ENCODE measurements at places on chromosomes 7 and 10.

- DNase-seq = no peak
Observed at GRCh38 chr7:95099106-95099505, 191.7 kb downstream of the PPP1R9A start.

DNA sequence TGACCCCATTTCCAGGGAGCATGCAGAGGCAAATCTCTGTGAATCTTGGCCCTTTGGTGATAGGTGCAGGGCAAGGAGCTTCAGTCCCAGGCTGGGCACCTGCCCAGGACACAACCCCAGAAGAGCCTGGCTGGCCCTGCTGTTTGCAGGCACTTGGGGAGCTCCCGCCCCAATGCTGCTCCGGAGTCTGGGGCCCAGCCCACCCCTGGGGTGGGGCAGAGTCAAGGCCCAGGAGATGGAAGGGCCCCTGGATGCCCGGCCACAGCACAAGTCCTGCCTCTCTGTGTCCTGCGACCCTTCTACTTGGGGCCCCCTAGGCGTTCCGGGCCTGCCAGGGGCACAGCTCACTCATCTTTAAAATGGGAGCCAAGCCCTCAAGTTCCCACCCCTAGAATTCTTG is 24.7 kb downstream of the PDGFA start:
- no peak for DNase-seq

DNA sequence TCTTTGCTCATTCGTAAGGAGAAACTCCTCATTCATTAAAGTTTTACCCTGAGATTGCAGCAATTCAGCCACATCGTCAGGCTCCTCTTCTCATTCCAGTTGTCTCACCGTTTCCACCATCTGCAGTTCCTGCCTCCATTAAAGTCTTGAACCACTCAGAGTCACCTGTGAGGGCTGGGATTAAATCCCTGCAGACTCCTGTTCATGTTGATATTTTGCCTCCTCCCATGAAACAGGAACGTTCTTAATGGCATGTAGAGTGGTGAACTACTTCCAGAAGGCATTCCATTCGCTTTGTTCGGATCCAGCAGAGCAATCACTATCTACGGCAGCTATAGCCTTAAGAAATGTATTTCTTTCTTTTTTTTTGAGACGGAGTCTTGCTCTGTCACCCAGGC is 96.5 kb upstream of the FAM20C start:
- no peak for DNase-seq

DNA sequence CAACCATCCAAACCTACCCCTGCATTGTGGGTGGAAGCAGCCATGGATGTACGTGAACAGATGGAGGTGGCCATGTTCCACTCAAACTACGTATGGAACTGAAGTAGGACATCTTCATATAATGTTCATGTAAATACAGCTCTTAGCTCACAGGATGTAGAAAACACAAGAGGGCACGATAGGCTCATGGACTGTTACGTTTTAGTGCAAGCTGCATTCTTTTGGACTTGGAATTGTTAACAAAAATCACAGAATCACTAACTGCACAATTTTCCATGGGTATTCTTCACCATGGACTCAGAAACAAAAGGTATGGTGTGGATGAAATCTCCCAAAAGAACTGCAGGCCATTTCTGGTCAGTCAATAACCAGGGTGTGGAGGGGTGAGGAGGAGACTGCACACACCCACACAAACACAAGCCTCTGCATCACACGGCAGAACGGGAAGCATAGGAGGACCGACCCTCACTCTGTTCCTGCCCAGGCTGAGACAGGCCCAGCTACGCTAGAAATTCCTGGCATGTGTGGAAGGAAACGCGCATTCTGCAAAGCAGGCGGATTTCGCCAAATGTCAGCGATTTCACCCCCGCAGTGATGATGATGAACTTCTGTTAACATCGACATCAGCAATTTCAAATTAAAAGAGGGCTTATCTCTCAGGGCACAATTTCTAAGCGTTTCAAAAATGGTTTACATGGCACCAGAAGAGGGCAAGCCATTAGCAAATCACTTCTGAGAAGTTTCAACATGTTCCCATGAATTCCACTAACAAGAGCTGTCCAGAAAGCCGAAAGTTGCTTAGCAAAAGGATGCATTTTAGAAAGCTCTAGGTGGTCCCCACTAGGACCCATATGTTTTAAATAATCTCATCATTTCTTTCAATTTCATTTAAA is 149.0 kb downstream of the TNS3 start:
- DNase-seq = no peak

GRCh38 chr7:132311733-132312132 is 264.5 kb downstream of the PLXNA4 start:
- DNase-seq = no peak

DNA sequence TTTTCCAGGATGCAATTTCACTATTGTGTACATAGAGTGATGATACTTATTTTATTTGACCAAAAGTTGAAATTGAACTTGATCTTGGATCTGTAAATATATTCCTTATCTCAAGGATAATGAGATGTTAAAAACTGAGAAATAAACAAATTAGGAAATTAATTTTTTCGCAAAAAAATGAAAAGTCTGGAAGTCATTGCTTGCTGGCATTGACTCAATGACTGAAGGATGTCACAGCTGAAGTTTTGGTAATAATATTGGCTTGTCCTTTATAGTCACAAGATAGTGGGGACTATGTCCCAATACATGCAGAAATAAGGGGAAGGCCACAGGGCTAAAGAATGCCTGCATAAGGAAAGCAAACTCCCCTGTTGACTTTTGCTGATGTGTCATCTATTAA is 92.8 kb downstream of the FOXP2 start:
- DNase-seq = no peak

DNA sequence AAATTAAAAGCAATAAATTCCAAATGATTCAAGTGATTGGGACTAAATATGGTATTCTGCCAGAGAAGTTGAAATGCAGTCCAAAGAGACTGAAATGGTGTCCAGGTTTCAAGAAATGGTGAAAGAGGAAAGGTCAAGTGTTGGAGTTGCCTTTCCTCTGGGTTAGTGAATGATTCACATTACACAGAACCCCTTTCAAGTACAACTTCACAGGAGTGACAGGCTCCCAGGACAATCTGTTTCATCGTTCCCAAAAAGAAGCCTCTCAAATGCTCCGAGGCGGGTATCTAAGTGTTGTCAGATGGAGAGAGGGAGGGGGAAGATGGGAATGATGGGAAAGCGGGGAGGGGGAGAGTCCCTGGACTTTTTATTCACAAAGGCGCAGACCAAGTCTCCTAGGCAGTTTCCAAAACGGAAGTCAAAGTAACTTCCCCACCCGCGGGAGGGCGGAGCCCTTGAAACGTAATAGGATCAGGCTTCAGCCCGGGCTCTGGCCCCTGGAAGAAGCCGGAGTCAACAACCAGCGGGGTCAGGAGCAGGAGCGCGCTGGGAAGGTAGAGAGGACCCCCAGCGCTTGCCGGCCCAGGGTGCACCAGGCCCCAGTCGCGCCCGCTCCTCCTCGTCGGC is 754 bp downstream of the SLC25A13 start:
- peak; percentile 53 for DNase-seq

- DNase-seq = no peak
Observed at GRCh38 chr10:129568583-129569344, 101.7 kb downstream of the MGMT start.

- DNase-seq = no peak
Observed at GRCh38 chr7:26093023-26093422, 59.0 kb upstream of the NFE2L3 start.

GRCh38 chr10:31756101-31756728 is 172.4 kb downstream of the ARHGAP12 start:
- no peak for DNase-seq

DNA sequence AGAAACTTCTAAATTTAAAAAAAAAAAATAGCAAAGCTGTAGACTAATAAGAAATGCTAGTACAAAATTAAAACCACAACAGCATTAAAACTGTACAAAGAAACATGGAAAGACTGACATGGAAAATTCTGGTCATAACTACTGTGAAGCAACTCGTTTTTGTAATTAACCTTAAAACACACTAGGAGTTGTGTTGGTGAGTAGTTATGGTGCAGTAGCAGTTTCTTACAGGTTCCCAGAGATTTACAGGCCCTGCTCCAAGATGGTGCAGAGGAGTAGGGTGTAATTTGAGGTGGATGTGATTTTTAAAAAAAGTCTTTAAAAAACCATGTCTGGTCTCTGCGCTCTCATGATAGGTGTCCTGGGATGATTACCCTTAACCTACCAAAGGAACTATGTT is 31.0 kb downstream of the TNKS2 start:
- no peak for DNase-seq

DNA sequence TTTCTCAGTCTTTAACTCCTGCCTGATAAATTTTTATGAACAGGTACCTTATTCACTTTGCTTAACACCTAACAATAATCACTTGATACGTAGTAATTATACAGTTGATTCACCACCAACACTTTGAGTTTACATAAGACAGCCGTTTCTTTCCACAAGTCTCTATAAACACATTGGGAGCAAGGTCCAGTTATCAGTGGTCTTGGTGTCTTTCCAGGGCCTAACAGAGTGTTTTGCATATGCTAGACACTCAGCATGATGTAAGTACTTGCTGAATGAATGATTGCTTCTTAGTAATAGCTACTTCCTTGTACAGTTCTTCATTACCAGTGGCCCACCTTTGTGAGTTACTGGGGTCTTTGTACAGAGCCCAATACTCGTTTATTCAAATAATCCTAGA is 6.4 kb downstream of the CLDN12 start:
- DNase-seq = no peak

GRCh38 chr10:1367938-1368841 is 312.0 kb downstream of the WDR37 start:
- DNase-seq = no peak

DNA sequence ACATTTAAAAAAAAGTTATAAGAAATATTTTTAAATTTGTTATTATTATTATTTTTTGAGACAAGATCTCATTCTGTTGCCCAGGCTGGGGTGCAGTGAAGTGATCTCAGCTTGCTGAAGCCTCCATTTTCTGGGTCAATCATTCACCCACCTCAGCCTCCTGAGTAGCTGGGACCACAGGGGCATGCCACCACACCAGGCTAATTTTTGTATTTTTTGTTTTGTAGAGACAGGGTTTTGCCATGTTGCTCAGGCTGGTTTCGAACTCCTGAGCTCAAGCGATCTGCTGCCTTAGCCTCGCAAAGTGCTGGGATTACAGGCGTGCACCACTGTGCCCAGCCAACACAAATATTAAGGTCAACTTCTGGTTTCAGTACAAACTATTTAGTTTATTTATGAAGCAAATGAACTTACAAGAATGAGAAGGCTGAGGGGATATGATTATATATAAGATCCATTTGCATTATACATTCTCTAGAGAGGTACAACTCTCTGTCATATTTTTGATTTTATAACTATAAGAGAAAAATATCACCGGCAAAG is 45.9 kb upstream of the FAM133B start:
- DNase-seq = no peak

DNA sequence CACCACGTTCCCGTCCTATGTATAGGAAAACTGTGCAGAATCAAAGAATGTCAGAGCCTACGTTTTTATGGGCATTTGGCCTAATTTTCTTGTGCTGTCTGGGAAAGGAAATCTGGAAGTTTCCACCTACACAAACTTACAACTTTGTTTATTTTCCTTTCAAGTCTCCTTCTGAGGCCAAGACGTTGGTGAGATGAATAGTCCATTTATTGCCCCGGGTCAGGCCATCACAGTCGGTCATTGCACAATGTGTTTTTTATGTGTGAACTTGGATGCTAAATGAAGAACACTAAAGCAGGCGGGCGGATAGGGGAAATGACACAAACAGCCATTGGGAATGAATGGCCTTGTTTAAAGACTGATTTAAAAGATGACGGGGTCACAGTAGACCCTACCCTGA is 38.6 kb downstream of the TRIL start:
- no peak for DNase-seq

DNA sequence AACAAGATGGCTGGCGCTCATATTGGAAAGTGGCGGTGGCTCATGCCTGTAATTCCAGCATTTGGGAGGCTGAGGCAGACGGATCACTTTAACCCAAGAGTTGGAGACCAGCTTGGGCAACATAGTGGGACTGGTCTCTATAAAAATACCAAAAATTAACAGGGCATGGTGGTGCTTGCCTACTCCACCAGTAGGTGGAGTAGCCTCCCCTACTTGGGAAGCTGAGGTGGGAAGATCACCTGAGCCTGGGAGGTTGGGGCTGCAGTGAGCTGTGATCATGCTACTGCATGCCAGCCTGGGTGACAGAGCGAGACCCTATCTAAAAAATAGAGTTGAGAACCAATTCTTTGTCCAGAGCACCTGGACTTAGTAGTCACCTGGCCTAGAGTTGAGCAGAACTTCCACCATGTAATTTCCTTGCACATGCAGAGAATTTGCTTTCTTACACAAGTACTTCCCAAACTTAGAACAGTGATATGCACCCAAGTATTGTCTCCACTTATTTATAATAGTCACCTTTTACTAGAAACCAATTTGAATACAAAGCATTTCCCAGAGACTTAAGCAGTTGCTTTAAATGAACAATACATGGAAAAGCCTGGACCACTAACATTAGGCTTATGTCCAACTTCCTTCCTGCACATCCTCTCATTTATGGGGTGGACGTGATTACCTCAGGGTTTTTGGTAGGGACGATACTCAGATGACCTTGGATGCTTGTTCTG is 15.9 kb downstream of the LAMB4 start:
- DNase-seq = no peak

DNA sequence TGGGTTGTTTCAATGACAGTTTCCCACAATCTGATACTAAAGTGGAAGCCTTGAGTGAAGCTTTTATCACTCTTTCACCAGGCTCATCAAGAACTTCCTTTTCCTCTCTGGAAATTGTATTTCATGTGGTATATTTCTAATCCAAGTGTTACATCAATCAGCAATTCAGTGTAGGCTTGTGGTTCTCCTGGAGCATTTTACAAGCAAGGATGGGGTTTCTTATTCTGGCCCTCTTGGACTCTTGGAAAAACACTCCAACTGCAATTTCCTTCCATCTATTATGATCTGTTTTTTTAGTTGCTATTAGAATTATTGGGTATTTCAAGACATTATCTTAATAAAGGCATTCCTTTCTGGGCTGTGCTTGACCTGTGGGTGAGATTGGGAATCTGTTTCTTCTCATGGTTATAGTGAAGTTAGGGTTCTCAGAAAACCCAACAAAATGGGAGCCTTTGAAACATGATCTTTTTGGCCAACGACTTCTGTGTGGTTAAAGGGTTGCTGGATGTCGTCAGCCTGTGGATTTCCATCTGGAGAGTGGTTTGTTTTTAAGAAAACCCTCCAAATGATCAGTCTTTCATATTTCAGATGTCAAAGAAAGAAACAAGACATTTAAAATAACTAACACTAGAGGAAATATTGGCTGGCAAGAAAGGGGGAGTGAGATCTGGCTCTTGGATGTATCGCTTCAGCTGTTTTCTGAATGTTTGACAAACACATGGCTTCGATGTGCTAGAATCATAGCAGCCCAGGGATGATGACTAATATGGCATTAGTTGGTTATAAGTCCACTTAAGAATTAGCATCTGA is 540.2 kb downstream of the LRMDA start:
- no peak for DNase-seq

- no peak for DNase-seq
Observed at GRCh38 chr10:70563230-70563629, 39.3 kb downstream of the PRF1 start.

GRCh38 chr7:45924283-45924682 is 3.2 kb upstream of the IGFBP3 start:
- DNase-seq = no peak

Data from CD4-positive, alpha-beta T cell (primary cell).